ENCODE measurements at places on chromosomes 5 and 9. TPM values are rescaled to one million over a fixed set of nuclear protein-coding genes. Genes with fewer than 3 reads are reported as not detected.

Gene SPATA31D4
- total RNA-seq, result not detected

Gene RIC1
- 17.7 TPM for total RNA-seq

Gene GKAP1
- 5.9 TPM for total RNA-seq

Gene CCL27
- not detected for total RNA-seq

Gene SLC36A2
- total RNA-seq, result not detected

Gene LECT2
- not detected for total RNA-seq

Gene C9orf152
- total RNA-seq, result not detected

Gene TUBB4B
- total RNA-seq, result 355 TPM

Gene CNTLN
- total RNA-seq, result 1.9 TPM

DNA sequence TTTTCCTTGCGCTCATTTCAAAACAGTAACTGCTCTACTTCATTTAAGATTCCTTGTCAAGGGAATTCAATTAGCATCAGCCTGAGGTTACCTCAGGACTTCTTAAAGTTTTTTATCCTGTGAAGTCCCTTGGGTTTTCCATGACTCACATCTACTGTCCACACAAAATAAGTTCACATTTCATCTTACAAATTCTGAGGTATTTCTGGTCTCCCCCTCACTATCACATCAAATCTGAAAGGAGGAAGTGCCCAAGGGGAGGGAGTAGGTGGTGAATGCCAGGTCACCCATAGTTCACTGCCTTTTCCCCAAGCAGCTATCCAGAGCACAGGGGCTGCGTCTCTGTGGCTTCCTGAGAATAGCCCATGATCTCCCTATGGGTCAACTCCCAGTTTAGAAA, 227.1 kb upstream of the NREP start:
- no peaks in the 10 kb centered on the region for H3K36me3 ChIP-seq
- no peak overlapping the region for H3K27ac ChIP-seq
- no peaks in the 10 kb centered on the region for H3K27me3 ChIP-seq

DNA sequence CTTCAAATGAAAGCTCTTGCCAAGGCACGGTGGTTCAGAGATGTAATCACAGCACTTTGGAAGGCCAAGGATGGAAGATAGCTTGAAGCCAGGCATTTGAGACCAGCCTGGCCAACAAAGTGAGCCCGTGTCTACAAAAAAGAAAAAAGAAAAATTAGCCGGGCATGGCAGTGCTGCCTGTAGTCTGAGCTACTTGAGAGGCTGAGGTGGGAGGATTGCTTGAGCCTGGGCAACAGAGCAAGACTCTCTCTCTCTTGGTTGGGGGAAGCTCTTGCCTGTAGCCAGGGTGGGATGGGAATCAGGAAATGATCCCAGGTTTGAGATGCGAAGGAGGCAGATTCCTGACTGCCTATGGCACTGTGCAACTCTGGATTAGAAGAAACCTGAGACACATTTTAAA, 62.1 kb downstream of the IL6ST start:
- no peaks in the 10 kb centered on the region for H3K27me3 ChIP-seq
- H3K27ac ChIP-seq, result no peak overlapping the region
- no peak for DNase-seq
- H3K36me3 ChIP-seq, result peaks cover 11% of the 10 kb centered on the region
- H3K4me1 ChIP-seq, result peaks cover 4% of the 10 kb centered on the region

- peak overlapping the region; percentile 88 for H3K4me3 ChIP-seq
- peaks cover 50% of the 10 kb centered on the region for H3K4me1 ChIP-seq
Observed at GRCh38 chr5:87411586-87411972, 1.2 kb downstream of the CCNH start.

DNA sequence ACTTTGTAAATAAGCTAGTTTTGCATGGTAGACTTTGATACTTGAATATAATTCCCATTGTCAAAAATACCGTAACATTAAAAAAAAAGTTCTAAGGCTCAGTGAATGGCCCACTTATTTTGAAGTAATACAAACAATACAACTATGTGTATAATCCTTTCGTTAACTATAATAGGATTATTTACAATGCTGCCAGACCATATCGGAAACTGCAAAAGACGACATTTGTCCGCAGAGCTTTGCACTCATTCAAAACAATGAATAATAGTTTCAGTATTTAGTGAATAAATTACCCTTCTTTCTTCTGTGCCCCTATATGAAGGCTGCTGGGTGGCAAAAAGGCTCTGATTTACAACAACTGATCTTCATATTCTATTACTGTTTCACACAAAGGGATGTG, 121.8 kb downstream of the DROSHA start:
- H3K4me1 ChIP-seq, result no peaks in the 10 kb centered on the region
- H3K36me3 ChIP-seq, result peaks cover 38% of the 10 kb centered on the region
- no peak for DNase-seq
- no peak overlapping the region for H3K4me3 ChIP-seq
- no peak overlapping the region for H3K27ac ChIP-seq

GRCh38 chr9:26163931-26164330, 485.7 kb upstream of the TUSC1 start:
- H3K4me3 ChIP-seq, result no peak overlapping the region
- DNase-seq, result no peak
- H3K27ac ChIP-seq, result no peak overlapping the region
- H3K36me3 ChIP-seq, result no peaks in the 10 kb centered on the region
- no peaks in the 10 kb centered on the region for H3K4me1 ChIP-seq
- H3K27me3 ChIP-seq, result no peaks in the 10 kb centered on the region

DNA sequence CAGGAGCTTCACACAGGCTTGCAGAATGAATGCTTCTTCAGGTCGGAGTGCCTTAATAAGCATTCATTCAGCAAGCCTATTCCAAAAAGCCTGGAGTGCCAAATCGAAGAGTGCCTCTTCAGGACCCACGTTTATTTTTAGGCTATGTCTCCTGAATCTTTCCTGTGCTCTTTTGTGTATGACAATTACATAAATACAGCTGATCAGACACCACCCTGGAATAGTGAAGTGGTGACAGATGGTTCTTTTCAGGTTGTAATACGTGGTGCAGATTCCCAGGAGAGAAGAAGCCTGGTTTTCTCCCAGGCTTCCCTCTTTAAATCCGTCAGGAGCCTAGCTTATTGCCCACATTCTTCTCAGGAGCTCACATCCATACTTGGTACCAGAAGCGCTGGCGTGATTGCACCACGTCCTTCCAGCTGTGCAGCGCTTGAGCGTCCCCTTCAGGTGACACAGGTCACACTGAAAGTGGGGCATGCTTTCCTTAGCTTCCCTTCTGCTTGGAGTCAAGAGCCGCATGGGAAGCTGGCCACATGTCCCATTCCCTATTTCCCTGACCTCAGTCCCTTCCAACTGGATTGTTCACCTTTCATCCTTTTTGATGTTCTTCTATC, 123.1 kb downstream of the ADCY2 start:
- no peaks in the 10 kb centered on the region for H3K27me3 ChIP-seq
- no peak for DNase-seq
- H3K4me1 ChIP-seq, result no peaks in the 10 kb centered on the region
- no peaks in the 10 kb centered on the region for H3K36me3 ChIP-seq
- H3K4me3 ChIP-seq, result no peak overlapping the region

- no peak overlapping the region for H3K4me3 ChIP-seq
- H3K36me3 ChIP-seq, result no peaks in the 10 kb centered on the region
- H3K27ac ChIP-seq, result no peak overlapping the region
- no peak for DNase-seq
Observed at GRCh38 chr9:17230646-17231045, 95.8 kb downstream of the CNTLN start.

GRCh38 chr5:76041863-76042262, 41.3 kb upstream of the SV2C start:
- H3K27ac ChIP-seq, result no peak overlapping the region
- peaks cover 19% of the 10 kb centered on the region for H3K4me1 ChIP-seq

DNA sequence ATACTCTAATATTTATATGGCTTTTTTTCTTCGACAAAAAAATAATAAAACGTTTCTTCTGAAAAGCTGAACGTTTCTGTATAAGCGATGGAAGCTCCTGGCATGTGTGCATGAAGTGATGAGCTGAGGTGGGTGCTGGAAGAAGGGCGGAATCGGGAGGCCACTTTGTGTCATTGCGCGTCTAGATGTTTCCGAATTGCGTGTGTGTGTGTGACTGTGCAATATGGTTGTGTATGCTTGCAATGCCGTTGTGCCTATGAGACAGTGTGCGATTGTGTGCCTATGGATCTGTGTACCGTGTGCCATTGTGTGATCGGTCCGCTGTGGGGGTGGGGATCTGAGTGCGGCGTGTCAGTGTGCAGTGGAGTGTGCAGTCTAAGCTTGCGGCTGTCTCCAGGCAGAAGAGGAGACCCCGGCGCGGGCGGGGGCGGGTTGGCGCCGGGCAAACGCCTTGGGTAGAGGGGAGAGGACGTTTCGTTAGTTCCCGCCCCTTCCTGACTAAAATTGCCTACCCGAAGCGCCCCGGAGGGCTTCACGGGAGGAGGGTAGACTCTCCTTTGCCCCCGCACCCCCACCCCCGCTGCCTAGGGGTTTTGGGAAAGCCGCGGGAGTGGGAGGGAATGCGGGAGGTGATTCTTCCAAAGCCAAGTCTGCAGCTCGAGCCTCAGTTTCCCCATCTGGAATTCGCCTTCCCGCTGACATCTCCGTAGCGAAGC, 24.2 kb downstream of the PCDHGC5 start:
- peak overlapping the region; percentile 61 for H3K4me3 ChIP-seq
- H3K27me3 ChIP-seq, result no peaks in the 10 kb centered on the region
- H3K4me1 ChIP-seq, result peaks cover 27% of the 10 kb centered on the region
- DNase-seq, result peak; percentile 21
- peak overlapping the region; percentile 61 for H3K27ac ChIP-seq
- H3K36me3 ChIP-seq, result peaks cover 34% of the 10 kb centered on the region

GRCh38 chr9:72888067-72888466, 64.8 kb downstream of the ALDH1A1 start:
- DNase-seq, result no peak
- no peaks in the 10 kb centered on the region for H3K36me3 ChIP-seq
- H3K4me1 ChIP-seq, result no peaks in the 10 kb centered on the region
- no peak overlapping the region for H3K27ac ChIP-seq

DNA sequence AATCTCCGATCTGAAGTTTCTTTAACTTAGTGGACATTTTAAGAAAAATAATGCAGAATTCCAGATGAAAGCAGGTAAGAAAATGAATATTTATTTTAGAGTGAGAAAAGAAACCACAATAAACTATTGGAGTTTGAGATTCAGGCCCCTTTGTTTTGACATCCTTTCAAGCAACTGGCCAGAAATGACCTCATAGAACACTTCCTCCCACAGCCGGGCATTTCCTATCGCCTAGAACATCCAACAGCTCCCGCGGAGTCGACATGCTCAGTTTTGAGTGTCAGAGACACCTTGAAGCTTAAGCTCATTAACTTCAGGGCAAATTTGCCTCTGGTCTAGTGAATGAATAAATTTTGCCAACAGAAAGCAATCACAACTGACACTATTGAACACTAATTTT, 369.2 kb downstream of the TLE4 start:
- H3K27me3 ChIP-seq, result no peaks in the 10 kb centered on the region
- no peak overlapping the region for H3K4me3 ChIP-seq
- no peaks in the 10 kb centered on the region for H3K36me3 ChIP-seq
- DNase-seq, result no peak
- H3K4me1 ChIP-seq, result no peaks in the 10 kb centered on the region

GRCh38 chr9:19690128-19690527, 98.7 kb downstream of the SLC24A2 start:
- H3K36me3 ChIP-seq, result no peaks in the 10 kb centered on the region
- DNase-seq, result no peak
- H3K4me1 ChIP-seq, result no peaks in the 10 kb centered on the region
- peaks cover 5% of the 10 kb centered on the region for H3K27me3 ChIP-seq
- no peak overlapping the region for H3K27ac ChIP-seq

DNA sequence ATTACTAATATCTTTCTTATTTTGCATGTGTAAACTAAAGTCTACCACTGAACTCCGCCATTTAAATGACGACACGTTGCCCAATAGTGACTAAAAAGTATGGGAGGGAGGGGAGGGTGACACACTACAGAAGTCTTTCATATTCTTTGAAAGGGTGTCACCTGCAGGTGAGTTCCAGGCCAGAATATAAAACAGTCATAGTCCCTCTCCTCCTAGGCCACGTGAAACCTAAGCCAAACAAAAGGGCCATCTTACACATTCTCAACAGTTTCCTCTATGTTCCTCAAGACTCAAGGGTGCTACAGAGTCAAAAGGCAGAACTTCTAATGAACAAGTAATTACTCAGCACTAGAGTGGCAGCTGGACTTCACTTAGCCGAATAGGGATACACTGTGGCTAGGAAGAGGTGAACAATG, 6.4 kb downstream of the CEMIP2 start:
- peak overlapping the region; percentile 43 for H3K27ac ChIP-seq
- H3K4me1 ChIP-seq, result peaks cover 86% of the 10 kb centered on the region
- H3K36me3 ChIP-seq, result peaks cover 10% of the 10 kb centered on the region
- H3K4me3 ChIP-seq, result no peak overlapping the region

- DNase-seq, result no peak
- H3K27me3 ChIP-seq, result no peaks in the 10 kb centered on the region
- no peak overlapping the region for H3K27ac ChIP-seq
- H3K36me3 ChIP-seq, result no peaks in the 10 kb centered on the region
- H3K4me3 ChIP-seq, result no peak overlapping the region
Observed at GRCh38 chr9:12178634-12179033, 514.6 kb upstream of the TYRP1 start.

GRCh38 chr9:133874060-133874657, 118.0 kb downstream of the VAV2 start:
- peaks cover 9% of the 10 kb centered on the region for H3K4me1 ChIP-seq
- no peak for DNase-seq
- H3K27me3 ChIP-seq, result peaks cover 9% of the 10 kb centered on the region
- no peak overlapping the region for H3K4me3 ChIP-seq
- H3K27ac ChIP-seq, result no peak overlapping the region
- no peaks in the 10 kb centered on the region for H3K36me3 ChIP-seq

DNA sequence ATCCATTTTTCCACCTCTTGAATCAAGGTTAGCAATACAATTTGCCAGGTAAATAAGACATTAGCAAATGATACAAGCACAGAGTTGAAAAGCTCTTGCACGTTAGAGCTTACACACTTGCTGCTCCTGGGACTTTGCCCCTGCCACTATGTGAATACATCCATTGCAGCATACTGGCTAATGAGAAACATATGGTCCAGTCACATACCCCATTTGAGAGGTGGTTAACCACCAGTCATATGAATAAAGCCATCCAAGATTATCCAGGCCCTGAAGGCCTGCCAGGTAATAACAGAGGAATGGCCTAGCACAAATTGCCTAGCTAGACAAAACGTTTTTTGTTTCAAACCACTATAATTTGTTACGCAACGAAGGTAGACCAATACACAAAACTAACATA, 45.8 kb upstream of the FTMT start:
- no peaks in the 10 kb centered on the region for H3K27me3 ChIP-seq
- H3K36me3 ChIP-seq, result no peaks in the 10 kb centered on the region
- DNase-seq, result no peak
- H3K4me3 ChIP-seq, result no peak overlapping the region
- H3K27ac ChIP-seq, result no peak overlapping the region

- no peaks in the 10 kb centered on the region for H3K4me1 ChIP-seq
- no peak overlapping the region for H3K27ac ChIP-seq
- no peaks in the 10 kb centered on the region for H3K36me3 ChIP-seq
- H3K27me3 ChIP-seq, result no peaks in the 10 kb centered on the region
- no peak for DNase-seq
- H3K4me3 ChIP-seq, result no peak overlapping the region
Observed at GRCh38 chr5:67694810-67695191, 498.2 kb upstream of the CD180 start.

- no peaks in the 10 kb centered on the region for H3K27me3 ChIP-seq
- H3K27ac ChIP-seq, result no peak overlapping the region
- H3K36me3 ChIP-seq, result peaks cover 69% of the 10 kb centered on the region
- no peak for DNase-seq
Observed at GRCh38 chr5:131661933-131662332, 26.9 kb upstream of the RAPGEF6 start.

- no peak for DNase-seq
- no peaks in the 10 kb centered on the region for H3K36me3 ChIP-seq
- H3K27ac ChIP-seq, result no peak overlapping the region
- H3K4me3 ChIP-seq, result no peak overlapping the region
Observed at GRCh38 chr5:113246361-113246870, 188.4 kb downstream of the TSSK1B start.

GRCh38 chr9:88759364-88759763, 224.4 kb downstream of the NXNL2 start:
- H3K4me3 ChIP-seq, result no peak overlapping the region
- H3K36me3 ChIP-seq, result no peaks in the 10 kb centered on the region
- H3K27ac ChIP-seq, result no peak overlapping the region
- H3K4me1 ChIP-seq, result no peaks in the 10 kb centered on the region
- no peak for DNase-seq

Data from activated CD4-positive, alpha-beta T cell treated with anti-CD3 and anti-CD28 coated beads, Interleukin-2, amount 10 ng/mL, durations not matched to agents 7 days and 5 days (primary cell).